ENCODE measurements at places on chromosomes 6 and 20.

DNA sequence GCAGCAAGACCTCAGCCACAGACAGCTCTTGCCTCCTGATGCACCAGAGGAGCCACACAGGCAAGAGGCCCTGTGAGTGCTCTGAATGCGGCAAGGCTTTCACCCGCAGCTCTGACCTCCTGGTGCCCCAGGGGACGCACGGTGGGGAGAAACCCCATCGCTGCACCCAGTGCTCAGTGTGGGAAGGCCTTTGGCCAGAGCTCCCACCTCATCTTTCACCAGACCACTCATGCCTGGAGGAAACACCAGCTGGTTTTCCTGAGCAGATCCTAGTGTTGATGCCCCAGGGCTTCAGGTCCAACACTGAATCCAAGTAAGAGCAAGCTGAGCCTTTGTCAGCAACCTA, 37.0 kb upstream of the XRN2 start:
- no peak for DNase-seq

GRCh38 chr6:166936079-166936787, 20.1 kb downstream of the RNASET2 start:
- DNase-seq, result no peak

DNA sequence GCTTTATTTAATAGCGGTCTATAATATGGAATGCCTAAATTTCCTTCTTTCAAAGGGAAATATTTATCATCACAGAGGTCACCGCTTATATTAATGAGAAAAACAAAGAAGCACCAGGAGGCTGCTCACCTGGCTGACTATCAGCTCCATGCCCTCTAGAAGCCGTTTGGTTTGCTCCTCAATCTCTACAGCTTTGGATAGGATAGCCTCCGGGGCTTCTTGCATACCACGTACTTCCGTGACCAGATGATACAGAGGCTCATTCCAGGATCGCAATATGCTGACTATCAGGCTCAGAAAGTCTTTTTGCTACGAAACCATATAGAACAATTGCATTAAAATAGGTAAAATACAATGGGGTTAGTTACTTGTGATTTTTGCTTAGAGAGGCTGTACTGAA, 6.8 kb downstream of the PRL start:
- no peak for DNase-seq

- DNase-seq, result no peak
Observed at GRCh38 chr6:15551798-15552197, 111.0 kb downstream of the DTNBP1 start.

DNA sequence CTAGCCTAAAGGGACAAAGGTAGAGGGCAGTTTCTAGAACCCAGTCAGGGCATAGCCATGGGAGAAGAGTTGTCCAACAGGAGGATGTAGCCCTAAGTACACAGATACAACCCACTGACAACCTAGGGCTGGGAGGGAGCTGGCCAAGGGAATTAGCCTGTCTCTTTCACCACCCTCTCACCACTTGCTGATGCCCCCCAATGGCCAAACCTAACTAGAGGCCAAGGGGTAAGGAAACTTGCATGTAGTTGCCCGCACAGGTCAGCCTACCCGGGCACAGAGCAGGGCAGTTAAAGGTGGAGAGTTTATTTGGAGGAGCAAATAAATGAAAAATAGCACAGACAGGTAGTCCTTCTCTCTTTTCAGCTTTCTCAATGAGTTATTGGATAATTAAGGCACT, 143.3 kb downstream of the LRFN2 start:
- DNase-seq, result no peak

- DNase-seq, result no peak
Observed at GRCh38 chr6:52504782-52505136, 72.1 kb downstream of the TRAM2 start.

DNA sequence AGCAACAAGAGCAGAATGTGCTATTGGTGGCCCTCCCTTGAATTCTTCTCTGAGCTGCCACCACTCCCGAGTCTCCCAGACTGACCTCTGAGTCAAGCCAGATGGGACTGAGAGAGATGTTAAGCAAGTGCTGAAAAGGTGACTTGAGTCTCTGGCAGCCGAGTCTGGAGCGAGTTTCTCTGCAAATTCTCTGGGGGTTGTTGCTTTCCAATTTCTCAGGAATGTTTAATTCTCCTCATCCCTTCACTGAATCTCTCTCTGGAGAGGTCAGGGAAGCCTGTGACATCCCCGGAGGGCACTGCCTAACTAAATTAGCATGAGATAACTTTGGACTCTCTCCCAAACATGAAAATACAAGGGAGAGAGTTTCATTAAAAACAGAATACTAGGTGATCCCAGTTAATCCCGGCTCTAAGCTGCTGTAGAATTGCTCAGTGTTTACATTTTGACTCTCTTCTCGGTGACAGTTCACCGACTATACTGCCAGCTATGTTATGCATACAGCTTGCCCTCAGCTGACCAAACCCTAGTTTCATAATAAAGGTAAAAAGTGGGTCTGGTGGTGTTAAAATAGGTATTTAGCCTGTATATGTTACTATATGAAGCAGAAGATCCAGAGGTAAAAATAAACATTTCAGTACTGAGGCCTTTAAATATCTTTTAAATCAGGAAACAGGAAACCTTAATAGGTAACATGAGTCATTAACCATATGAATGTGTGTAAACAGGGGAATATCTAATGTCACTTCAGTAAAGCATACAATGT, 157.9 kb downstream of the FOXC1 start:
- no peak for DNase-seq

GRCh38 chr20:16111172-16111832, 461.9 kb downstream of the KIF16B start:
- DNase-seq, result no peak

GRCh38 chr20:63775096-63775978, 35.8 kb downstream of the SLC2A4RG start:
- no peak for DNase-seq

DNA sequence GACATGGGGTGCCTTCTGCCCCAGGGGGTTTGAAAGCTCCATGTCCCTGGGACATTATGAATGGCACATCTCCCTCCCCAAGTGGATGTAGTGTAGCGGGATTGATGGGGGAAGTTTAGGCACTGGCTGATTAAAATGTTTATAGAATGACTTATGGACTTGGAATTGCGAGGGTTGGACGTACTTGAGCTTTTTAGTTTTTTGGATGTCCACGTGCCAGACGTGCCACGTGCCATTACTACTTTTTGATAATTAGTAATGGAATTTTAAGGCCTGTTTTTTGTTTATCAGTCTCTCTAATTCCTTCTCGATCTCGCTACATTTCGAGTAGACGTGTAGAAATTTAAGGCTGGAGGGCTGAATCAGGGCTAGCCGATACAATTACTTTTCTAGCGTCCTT, 162.8 kb downstream of the TBXT start:
- no peak for DNase-seq

DNA sequence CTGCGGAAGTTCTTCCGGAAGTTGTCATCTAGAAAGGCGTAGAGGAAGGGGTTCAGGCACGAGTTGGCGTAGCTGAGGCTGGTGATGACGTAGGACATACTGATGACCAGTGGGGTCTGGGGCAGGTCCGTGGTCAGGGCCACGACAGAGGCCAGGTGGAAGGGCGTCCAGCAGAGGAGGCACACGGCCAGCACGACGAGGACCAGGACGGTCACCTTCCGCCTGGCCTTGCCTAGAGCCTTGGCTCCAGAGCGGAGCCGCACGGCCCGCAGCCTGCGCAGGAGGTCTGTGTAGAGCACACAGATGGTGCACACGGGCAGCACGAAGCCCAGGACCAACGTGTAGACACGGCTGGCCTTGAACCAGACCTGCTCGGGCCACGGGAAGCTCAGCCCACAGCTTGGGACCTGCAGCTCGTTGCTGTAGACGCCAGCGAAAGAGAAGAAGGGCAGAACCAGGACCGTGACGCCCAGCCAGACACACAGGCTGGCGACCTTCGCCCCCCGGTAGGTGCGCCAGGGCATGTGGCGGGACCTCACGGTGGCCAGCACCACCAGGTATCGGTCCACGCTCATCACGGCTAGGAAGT, 1.4 kb downstream of the NPBWR2 start:
- no peak for DNase-seq

DNA sequence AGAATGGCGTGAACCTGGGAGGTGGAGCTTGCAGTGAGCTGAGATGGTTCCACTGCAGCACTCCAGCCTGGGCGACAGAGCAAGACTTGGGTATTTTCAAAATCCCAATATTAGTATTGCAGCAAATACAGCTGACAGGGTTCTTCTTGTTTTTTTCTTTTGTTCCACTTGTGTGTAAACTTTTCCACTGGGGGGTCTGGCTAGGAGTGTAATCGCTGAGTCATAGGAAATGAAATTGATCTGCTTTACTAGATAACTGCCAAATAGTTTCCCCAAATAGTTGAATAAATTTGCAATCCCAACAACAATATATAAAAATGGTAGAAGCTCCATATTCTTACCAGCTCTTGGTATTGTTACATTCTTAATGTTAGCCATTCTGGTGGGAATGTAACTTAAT, 526.0 kb upstream of the SOX4 start:
- DNase-seq, result no peak

Measured in activated CD4-positive, CD25-positive, alpha-beta regulatory T cell treated with anti-CD3 and anti-CD28 coated beads, Interleukin-2, amount 50 U/mL, for 16 hours (primary cell).